ENCODE measurements at places on chromosomes 13 and 19. TPM values are rescaled to one million over a fixed set of nuclear protein-coding genes. Genes with fewer than 3 reads are reported as not detected.

The PALM gene
- 236 TPM for total RNA-seq

The KLK13 gene
- total RNA-seq: not detected

The F2RL3 gene
- 0.08 TPM for total RNA-seq

The PCDH8 gene
- not detected for total RNA-seq

The PLEKHF1 gene
- 36.1 TPM for total RNA-seq

The ZNF431 gene
- total RNA-seq: 9.8 TPM

The ZDHHC20 gene
- 50.6 TPM for total RNA-seq

The DLL3 gene
- total RNA-seq: 0.62 TPM

DNA sequence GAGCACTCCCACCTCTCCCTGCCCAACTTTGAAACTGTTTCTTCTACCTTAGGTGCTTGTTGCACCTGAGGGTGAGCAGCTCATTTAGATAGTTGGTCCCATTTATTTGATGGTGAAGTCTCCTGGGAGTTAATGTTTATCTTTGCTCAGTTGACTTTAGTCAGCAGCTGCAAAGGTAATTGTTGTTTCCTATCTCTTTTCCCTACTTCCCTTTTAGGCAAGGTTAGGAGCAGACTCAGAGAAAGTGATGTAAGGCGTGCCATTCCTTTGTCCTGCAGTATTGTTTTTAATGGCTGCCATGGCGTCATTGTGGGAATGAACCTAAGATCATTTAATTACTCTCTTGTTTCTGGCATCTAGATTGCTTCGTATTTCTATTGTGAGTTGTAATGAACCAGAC is 11.6 kb downstream of the AKAP11 start:
- no peak for DNase-seq

GRCh38 chr19:9671655-9672054 is 3.2 kb downstream of the ZNF562 start:
- DNase-seq: no peak

DNA sequence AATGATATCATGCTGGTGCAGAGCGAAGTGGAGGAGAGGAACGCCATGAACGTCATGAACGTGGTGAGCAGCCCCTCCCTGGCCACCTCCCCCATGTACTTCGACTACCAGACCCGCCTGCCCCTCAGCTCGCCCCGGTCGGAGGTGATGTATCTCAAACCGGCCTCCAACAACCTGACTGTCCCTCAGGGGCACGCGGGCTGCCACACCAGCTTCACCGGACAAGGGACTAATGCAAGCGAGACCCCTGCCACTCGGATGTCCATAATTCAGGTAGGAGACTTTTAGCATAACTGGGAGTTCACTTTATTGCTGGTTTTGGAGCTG is 3.3 kb downstream of the PCDH17 start:
- DNase-seq: no peak

- no peak for DNase-seq
Observed at GRCh38 chr19:10010247-10010691, at the start of gene COL5A3. TSS of gene COL5A3 (minus strand) at chr19:10010504. CDS start at chr19:10010385, 119 bp downstream.

DNA sequence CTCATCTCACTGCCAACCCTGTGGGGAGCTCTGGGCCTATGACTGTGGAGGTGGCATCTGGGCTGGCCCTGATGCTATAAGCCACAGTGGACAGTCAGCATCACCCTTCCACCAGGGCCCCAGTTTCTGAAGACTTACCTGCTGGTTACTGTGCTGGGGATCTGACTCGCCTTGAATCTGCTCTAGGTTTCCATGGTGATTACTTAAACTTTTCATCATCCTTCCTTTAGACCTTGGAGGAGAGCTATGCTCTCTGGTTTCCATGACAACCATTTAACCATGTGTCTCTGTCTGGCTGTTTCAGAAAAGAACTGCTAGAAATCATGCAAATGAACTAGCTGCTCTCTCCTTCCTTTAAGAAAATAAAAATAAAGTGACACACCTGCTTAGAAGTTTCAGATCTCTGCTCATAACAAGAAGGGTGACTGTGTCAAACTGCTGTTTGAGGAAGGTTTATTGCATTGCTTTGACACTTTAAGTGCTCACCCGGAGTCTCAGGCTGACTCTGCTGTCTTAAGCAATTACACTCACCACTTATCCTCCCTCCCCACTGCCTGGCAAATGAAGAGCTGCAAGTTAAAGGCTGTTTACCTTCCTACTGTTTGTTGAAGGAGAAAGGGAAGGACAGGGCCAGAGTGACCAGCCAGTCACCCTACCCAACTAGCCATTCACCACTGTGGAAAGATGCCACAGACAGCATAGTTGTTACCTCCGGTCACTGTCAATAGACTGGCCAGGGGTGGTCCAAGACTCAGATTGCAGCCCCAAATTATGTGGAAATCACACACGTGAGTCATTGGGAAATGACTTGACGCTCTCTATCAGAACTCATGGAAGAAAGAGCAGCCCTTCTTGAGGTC is 87.6 kb downstream of the HSPH1 start:
- DNase-seq: no peak

GRCh38 chr19:5423567-5424125 is 31.6 kb upstream of the ZNRF4 start:
- DNase-seq: no peak

GRCh38 chr13:48571126-48571913 is 38.4 kb upstream of the RCBTB2 start:
- peak; percentile 80 for DNase-seq

GRCh38 chr13:40223585-40223984 is 442.9 kb downstream of the FOXO1 start:
- no peak for DNase-seq

DNA sequence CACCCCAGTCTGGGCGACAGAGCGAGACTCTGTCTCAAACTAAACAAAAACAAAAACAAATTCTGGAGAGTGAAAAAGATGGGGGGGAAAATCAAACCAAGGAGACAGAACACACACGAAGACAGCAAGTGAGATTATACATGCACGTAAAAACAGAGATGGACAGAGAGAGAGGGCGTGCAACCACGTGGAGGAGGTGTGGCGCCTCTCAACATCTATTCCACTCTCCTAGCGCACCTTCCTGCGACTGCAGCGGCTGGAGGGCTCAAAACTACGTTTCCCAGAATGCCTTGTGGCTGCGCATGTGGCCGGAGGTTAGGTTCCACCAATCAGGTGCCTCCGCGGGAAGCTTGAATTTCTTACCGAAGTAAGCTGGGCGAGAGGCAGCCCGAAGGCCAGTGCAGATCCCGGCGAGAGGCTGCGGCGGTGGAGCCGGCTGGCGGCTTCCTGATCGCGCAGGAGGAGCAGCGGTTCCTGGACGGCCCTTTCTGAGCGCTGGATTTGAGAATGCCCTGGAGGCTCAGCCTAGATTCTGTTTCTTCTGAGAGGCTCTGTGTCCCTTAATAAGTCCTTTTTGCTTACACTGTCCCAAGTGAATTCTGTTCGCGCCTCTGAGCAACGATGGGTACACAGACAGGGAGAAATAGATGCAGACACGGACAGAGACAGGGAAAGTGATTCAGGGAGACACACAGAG is 13.1 kb upstream of the NANOS2 start:
- peak; percentile 93 for DNase-seq

GRCh38 chr13:110215606-110216005 is 91.4 kb downstream of the COL4A1 start:
- DNase-seq: no peak

DNA sequence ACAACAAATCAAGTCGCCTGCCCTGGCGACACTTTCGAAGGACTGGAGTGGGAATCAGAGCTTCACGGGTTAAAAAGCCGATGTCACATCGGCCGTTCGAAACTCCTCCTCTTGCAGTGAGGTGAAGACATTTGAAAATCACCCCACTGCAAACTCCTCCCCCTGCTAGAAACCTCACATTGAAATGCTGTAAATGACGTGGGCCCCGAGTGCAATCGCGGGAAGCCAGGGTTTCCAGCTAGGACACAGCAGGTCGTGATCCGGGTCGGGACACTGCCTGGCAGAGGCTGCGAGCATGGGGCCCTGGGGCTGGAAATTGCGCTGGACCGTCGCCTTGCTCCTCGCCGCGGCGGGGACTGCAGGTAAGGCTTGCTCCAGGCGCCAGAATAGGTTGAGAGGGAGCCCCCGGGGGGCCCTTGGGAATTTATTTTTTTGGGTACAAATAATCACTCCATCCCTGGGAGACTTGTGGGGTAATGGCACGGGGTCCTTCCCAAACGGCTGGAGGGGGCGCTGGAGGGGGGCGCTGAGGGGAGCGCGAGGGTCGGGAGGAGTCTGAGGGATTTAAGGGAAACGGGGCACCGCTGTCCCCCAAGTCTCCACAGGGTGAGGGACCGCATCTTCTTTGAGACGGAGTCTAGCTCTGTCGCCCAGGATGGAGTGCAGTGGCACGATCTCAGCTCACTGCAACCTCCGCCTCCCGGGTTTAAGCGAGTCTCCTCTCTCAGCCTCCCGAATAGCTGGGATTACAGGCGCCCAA is at the start of gene LDLR:
TSS of gene LDLR (plus strand) at position 210 of the 760 bp plus-strand sequence. CDS start at position 296, 86 bp downstream.
- peak; percentile 89 for DNase-seq

GRCh38 chr13:44365899-44366298 is 7.7 kb upstream of the SERP2 start:
- no peak for DNase-seq

GRCh38 chr19:41696402-41697197 is 8.5 kb upstream of the CEACAM7 start:
- DNase-seq: peak; percentile 76

- DNase-seq: no peak
Observed at GRCh38 chr13:71879129-71879535, 12.1 kb upstream of the DACH1 start.
